ENCODE measurements at places on chromosomes 5 and 9. TPM values are rescaled to one million over a fixed set of nuclear protein-coding genes. Genes with fewer than 3 reads are reported as not detected.

ATOSB gene
- total RNA-seq: 12.2 TPM

- no peak for DNase-seq
Observed at GRCh38 chr9:84993105-84993504, 323.6 kb downstream of the NTRK2 start.

GRCh38 chr9:94157050-94157801, 73.0 kb downstream of the PTPDC1 start:
- DNase-seq: no peak

DNA sequence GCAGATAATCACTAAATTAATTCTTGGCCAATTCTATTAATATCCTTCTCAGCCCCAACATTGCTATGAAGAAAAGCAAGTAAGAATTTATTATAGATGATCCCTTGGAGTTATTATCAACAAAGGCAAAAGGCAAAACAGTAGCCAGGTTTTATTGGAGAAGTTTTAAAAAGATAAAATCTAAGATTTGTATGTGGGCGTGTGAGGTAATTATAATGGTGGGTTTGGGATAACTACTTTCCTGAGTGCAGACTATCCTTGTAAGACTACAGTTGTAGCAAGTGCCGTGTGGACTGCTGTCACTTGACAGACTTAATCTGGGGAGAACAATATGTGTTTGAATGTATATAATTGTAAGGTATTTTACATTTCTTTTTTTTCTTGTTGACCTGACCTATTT, 23.2 kb downstream of the SLC31A1 start:
- no peak for DNase-seq

TRIM36 gene
- total RNA-seq: 18.9 TPM

- DNase-seq: no peak
Observed at GRCh38 chr5:176692326-176692725, 45.0 kb downstream of the TSPAN17 start.

GRCh38 chr5:57386958-57387357, 95.7 kb downstream of the ACTBL2 start:
- no peak for DNase-seq

DCTN4 gene
- 77.3 TPM for total RNA-seq

DNA sequence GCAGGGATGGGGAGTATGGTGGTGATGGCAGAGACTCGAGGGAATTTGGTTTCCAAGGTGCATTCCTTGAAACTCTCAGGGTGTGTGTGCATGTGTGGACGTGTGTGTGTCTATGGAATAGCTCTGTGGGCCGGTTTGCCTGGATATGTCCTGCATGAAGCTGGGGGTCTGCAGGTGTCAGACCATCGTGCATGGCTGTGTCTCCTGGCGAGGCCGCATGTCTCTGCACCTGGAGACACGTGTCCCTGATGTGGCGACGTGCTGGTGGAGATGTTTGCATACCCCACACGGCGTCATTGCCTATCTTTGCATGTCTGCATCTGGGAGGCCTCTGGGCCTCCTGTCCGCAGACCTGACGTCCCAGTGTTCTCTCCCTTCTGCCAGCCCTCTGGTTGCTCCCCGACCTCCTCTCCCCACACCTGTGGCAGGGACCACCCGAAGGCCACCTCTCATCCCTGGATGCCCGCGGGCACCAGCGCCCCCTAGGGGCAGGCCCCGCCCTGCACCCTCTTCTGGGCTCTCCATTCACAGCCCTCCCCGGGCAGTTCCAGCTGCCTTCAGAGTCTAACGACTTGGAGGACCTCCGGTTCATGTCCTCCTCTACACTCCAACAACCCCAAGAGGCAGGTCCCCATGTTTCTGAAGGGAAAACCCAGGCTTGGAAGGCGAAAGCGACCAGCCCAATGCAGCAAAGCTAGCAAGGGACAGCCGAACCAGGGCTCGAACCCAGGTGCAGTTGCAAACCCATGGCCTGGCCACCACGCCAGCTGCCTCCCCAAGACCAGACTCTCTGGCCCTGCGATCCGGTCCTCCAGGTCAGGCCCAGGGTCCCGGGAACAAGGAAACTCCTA, 88.6 kb downstream of the LMX1B start:
- peak; percentile 44 for DNase-seq

DNA sequence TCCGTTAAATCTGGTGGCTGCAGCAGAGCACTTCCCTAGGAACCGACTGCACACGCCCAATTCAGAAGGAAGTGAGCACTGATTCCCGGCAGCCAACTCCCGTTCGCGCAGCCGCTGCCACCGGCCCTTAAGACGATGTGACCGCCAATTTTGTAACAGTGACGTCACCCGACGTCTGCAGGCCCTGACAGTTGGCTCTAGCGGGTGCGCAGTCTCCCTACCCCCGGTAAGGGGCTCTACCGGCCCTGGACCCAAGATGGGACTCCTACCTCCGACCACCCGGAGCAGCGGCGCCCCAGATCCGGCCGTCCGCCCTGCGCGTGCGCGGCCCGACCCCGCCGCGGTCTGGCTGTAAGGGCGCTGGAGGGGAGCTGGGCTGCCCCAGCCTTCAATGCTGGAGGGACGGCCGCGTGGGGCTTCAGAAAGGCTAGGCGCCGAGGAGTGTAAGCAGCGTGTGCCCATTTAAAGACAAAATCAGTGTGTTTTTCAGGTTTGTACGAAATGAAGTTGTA, 19.1 kb downstream of the DNAJA1 start:
- DNase-seq: peak; percentile 68

MEIKIN gene
- not detected for total RNA-seq

GRCh38 chr9:25716220-25716872, 38.1 kb upstream of the TUSC1 start:
- DNase-seq: peak; percentile 9

DNA sequence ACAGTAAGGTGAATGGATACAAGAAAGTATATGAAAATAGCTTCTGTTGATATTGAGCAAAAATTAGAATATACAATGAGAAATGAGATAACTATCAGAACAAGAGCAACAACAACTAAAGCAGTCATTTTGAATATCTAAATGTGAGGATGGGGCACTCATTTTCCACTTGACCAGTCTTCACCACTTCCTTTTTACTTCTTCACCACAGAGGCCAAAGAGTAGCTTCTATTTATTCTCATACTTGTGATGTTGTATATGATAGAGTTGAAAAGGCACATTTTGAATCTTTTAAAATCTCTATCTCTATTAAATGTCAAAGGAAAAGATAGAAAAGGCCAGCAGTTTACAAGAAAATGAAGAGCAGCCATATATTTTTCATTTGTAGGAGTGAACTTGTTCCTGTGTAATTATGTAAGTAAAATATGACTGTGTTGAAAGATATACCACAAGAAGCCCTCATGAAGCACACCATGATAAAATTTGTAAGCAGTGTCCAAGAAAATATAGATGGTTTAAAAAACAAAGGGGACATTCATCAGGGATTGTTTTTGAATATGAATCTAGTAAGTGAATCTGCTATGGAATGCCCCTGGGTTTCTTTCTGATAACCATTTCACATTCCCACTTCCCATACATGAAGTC, 39.2 kb downstream of the ADAMTS19 start:
- no peak for DNase-seq

GRCh38 chr9:107177243-107177839, 105.7 kb upstream of the RAD23B start:
- DNase-seq: no peak

DNA sequence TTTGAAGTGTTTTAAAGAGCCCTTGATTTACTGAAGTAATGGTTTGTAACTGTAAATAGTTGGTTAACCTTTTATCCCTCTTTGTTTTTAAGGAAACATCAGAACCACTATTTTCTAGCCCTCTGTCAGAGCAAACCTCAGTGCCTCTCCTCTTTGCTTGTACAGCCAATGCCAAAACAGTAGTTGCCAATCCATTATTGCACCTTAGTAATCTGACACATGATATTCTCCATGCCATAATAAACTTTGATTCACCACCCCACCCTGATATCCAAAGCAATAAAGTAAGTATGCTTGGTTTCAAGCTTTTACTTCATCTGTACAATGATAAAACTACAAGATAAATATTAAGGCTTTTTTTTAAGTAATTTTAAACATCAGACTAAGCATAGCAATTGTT, 100.8 kb downstream of the DMXL1 start:
- DNase-seq: no peak

- DNase-seq: no peak
Observed at GRCh38 chr5:127079994-127080491, 6.7 kb upstream of the C5orf63 start.

DNA sequence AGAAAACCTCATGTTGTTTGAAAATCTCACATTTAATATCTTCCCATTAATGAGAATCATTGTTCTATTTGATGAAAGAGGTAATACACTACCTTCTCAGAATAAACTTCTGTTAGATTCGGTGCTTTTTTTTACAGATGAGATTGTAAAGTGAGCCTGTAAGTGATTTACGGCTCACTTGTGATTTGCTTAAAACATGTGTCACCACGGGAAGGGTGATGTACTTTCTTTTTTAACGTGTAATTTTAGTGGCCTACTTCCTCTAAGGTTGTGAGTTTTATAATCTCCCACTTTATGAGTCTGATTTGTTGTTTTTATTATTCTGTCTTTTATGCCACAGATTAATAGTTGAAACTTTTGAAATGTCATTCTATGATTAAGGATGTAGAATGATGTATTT, 15.9 kb downstream of the ANXA1 start:
- DNase-seq: no peak

SPINK4 gene
- total RNA-seq: not detected

GRCh38 chr5:156155598-156155997, 171.4 kb upstream of the SGCD start:
- DNase-seq: no peak

DNA sequence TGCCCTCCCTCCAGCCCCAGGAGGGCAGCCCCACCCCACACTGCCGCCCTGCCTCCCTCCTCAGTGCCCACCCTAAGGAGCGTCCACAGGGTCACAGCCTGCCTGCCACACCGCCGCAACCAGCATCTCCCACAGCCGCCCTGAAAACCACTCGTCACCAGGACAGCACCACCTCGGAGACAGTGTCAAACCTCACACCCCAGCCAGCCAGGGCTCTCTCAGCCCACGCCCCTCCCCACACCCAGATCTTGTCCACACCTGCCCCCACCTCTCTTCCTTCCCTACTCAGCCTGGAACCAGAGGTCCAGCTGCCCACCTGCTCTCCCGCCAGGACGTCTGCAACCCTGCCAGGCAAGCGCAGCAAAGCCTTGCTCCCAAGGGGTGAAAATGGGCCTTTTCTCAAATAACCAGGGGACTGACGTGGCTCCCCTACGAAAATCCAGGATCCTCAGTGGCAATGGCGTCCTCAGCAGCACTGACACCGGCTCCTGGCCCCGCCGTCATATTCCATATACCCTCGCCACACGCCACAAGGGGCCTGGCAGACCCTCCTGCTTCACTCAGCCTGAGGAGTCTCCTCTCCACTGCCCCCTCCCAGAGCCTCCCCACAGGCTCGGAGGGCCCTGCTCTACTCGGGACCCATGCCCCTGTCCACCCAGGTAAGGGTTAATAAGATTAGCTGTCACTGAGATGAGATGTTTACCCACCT, 71.0 kb upstream of the ADAMTS2 start:
- no peak for DNase-seq

DNA sequence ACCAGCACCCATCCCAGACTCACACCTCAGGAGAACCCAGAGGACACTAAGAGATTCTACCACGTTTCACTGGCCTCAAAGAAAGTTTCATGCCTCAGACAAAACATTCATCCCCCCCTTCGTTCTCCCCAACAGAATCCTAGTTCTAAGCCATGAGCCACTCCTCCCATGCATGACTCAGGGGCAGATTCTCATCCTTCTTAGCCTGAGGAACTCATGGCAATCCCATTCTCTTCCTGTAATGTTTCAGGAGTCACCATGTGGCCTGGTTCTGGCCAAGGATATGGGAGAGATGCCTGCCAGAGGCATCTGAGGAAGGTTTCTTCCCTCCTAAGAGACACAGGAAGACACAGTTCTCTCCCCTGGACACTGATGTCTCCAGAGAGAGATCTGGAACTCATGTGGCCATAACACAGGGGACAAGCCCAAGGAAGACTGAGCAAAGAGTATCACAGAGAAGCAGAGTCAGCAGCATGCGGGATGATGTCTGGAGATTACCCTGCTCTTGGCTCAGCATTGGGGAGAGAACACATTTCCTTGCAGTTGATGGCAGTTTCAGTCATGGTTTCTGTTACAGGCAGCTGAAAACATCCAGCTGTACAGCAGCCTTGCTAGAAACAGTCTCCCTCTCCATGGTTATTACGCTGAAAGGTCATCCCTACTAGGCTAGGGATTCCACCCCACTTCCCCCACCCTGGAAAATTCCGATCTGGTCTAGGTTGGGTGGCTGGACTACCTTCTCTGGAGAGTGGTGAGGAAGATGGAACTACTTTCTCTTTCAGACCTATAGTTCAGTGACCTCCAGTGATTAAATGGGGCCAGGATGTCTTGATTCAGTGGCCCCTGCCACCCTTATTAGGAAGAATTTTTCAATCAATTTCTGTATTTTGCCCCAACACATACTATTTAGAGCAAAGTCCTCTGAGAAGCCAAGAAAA, 115.4 kb downstream of the ZNF608 start:
- no peak for DNase-seq

- DNase-seq: no peak
Observed at GRCh38 chr9:73810585-73811215, 659.0 kb downstream of the ANXA1 start.

DNA sequence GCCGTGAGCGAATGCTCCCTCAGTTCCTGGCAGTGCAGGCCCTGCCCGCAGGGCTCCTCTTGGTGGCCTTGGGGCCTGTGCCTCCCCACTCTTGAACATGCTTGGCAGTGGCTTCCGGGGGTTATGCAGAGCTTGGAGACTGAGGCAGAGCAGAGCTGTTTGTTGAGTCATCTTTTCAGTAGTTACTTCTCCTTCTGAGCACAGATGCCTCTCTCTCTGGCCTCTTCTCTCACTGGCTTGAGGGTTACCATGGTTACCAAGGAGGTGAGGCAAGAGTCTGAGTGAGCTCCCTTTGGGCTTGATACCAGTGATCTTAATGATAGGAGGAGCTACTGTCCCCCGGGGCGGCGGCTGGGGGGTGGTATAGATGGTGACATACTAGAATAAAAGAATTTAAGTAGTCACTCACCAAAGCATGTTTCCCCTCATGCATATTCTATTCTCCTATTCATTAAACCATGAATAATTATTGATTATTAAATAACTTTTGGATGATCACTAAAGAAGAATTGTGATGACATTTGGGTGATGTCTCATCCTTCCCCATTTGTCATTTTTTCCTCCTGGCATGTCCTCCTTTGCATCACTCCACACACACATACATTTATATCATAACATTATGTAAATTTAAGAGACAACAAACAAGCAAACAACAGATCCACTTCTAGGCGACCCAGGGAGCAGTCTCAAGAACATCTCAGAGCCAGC, 111.1 kb downstream of the ARHGAP26 start:
- no peak for DNase-seq

- no peak for DNase-seq
Observed at GRCh38 chr5:77426670-77427069, 65.4 kb downstream of the WDR41 start.

PCDHGA3 gene
- 0.16 TPM for total RNA-seq

DNA sequence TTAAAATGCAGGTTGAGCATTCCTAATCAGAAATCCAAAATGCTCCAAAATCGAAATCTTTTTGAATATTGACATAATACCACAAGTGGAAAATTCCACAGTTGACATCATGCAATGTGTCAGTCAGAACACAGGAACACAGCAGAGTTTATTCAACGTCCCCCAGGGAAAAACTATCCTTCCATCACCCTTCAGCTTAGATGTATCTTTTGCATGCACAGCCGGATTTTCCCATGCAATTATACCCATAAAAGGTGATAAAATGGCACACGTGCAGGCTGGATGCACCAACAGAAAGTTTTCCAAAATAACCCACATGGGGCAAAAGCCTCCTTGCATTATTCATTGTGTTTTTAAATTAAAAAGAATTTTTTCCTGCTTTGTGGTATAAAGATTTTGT, 71.2 kb downstream of the RAB24 start:
- no peak for DNase-seq

All from neural crest cell (in vitro differentiated cells).